Fibroblast of the aortic adventitia (primary cell): ENCODE measurements at places on chromosomes 11 and 22. TPM values are rescaled to one million over a fixed set of nuclear protein-coding genes. Genes with fewer than 3 reads are reported as not detected.

The TBX10 gene
- not detected in 2 replicates for total RNA-seq

The MMP12 gene
- not detected in 2 replicates for total RNA-seq

The MYEOV gene
- total RNA-seq, result 7.0 TPM in 1 of 2 replicates, not detected in the other

The MYOD1 gene
- not detected in 2 replicates for total RNA-seq

The CARD10 gene
- 5.8 and 13.1 TPM in 2 replicates for total RNA-seq

The C11orf16 gene
- not detected in 2 replicates for total RNA-seq

The UBQLNL gene
- total RNA-seq, result 0.36 and 0.41 TPM in 2 replicates

The CATSPERZ gene
- not detected in 2 replicates for total RNA-seq

The HBE1 gene
- total RNA-seq, result not detected in 2 replicates
